Astrocyte (in vitro differentiated cells and primary cell): ENCODE measurements at places on chromosomes 1 and 21. TPM values are rescaled to one million over a fixed set of nuclear protein-coding genes. Genes with fewer than 3 reads are reported as not detected.

DNA sequence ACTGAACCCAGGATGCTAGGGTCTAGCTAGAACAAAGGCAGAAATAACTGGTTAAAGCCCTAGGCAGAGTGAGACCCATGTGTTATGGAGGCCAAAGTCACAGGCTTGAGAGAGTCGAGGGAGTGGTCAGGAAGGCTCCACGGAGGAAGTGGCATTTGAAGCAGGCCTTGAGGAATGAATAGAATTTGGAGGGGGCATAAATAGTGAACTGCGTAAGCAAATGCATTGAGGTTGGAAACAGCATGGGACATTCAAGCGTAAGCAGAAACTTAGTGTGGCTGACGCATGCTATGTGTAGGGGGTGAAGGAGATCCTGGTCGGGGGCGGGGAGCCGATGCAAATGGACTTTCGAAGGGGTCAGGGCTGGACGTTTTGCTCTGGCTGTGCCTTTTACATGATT lies 11.5 kb downstream of the AZIN2 start:
- H3K27me3 ChIP-seq: no peaks in the 10 kb centered on the region
- H3K27ac ChIP-seq: no peak overlapping the region
- peaks cover 11% of the 10 kb centered on the region for H3K4me1 ChIP-seq

The COL11A1 gene
- 810 and 1,029 TPM in 2 replicates for total RNA-seq

DNA sequence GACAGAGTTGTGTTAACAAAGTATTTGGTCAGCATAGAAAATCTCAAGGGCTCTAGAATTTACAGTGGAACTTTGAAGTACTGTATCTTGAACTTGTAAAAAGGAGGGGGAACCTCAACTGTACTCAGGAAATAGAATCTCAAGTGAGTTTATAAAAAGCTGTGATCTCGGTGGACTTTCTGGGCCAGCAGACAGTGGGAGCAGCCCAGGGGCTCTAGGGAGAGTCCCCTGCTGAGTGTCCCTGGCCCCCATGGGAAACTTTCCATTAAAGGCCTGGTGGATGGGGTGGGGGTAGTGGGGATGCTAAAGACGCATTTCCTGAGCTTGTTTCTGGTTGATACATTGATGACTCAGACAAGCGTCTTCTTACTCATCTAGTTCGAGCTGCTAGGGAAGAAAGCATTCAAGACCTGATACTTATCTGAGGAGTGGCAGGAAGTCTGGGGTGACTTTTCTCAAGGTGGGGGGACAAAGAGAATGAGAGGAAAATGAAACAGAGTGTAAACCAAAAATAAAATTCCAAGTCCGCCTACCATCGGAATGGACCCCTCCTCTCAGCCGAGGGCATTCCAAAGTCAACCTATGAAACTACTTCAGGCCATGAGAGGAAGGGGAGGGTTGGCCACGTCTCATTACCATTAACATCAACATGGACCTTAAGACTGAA lies 65.5 kb downstream of the NID1 start:
- H3K4me3 ChIP-seq: no peak overlapping the region
- DNase-seq: peak; percentile 98
- H3K4me1 ChIP-seq: peaks cover 16% of the 10 kb centered on the region
- H3K36me3 ChIP-seq: no peaks in the 10 kb centered on the region

The AADACL4 gene
- total RNA-seq: not detected in 2 replicates

The KRTAP11-1 gene
- total RNA-seq: not detected in 2 replicates

DNA sequence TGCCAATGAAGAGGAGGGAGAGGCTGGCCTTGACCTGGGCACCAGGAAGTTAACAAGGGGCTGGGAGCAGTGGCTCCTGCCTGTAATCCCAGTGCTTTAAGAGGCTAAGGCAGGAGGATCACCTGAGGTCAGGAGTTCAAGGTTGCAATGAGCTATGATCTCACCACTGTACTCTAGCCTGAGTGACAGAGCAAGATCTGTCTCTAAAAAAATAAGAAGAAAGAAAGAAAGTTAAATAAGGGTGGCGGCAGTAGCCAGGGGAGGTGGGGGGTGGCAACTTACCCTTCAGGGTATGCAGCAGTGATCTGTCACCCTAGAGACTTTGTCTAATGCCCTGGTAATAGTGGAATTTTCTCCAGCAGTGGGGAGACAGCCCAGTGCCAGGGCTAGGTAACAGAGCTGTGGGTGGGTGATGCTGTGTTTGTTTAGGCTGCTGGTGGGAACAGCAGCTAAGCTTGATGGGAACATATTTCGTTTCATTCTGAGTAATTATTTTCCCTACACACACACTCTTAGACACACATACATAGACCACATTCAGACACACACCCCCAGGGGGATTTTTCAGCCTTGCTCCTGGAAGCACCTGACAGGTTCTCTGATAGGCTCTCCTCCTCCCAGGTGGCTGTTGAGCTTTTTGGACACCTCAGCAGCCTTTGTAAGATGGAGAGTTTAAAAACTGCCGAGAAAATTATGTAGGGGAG lies 11.3 kb upstream of the SYT6 start:
- H3K4me3 ChIP-seq: no peak overlapping the region
- no peaks in the 10 kb centered on the region for H3K4me1 ChIP-seq
- H3K36me3 ChIP-seq: no peaks in the 10 kb centered on the region
- no peak for DNase-seq

- no peak for DNase-seq
- peaks cover 7% of the 10 kb centered on the region for H3K4me1 ChIP-seq
- H3K36me3 ChIP-seq: no peaks in the 10 kb centered on the region
- H3K27me3 ChIP-seq: no peaks in the 10 kb centered on the region
- no peak overlapping the region for H3K27ac ChIP-seq
These were observed 37.9 kb downstream of the IL12RB2 start for GRCh38 chr1:67345556-67345955.

The DEPDC1 gene
- 2.0 and 2.6 TPM in 2 replicates for total RNA-seq

The PRAMEF8 gene
- total RNA-seq: 0.20 TPM in 1 of 2 replicates, not detected in the other

- H3K27ac ChIP-seq: no peak overlapping the region
- H3K4me1 ChIP-seq: peaks cover 5% of the 10 kb centered on the region
These were observed 4.4 kb upstream of the OSBPL9 start for GRCh38 chr1:51612447-51612961.

GRCh38 chr1:182129398-182129797 lies 67.9 kb upstream of the ZNF648 start:
- H3K4me1 ChIP-seq: no peaks in the 10 kb centered on the region
- no peaks in the 10 kb centered on the region for H3K36me3 ChIP-seq
- no peak overlapping the region for H3K27ac ChIP-seq
- DNase-seq: no peak
- no peak overlapping the region for H3K4me3 ChIP-seq
- H3K27me3 ChIP-seq: peaks cover 3% of the 10 kb centered on the region

- no peak overlapping the region for H3K4me3 ChIP-seq
- no peak overlapping the region for H3K27ac ChIP-seq
These were observed 27.3 kb downstream of the FOXO6 start for GRCh38 chr1:41388510-41388909.

DNA sequence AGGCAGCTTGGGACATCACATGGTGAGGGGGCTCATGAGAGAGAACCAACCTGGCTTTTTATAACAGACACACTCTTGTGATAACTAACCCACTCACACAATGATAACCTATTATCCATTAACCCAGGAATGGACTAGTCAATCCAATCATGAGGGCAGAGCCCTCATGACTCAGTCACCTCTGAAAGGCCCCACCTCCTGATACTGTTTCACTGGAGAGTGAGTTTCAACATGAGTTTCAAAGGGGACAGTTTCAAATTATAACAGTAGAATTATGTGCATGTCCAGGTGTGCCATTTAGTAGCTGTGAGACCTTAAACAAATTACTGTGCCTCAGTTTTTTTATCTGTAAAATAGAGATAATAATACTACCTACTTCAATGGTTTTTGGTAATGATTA lies 47.6 kb upstream of the PPP2R5A start:
- no peak for DNase-seq
- no peak overlapping the region for H3K4me3 ChIP-seq
- H3K27me3 ChIP-seq: no peaks in the 10 kb centered on the region

DNA sequence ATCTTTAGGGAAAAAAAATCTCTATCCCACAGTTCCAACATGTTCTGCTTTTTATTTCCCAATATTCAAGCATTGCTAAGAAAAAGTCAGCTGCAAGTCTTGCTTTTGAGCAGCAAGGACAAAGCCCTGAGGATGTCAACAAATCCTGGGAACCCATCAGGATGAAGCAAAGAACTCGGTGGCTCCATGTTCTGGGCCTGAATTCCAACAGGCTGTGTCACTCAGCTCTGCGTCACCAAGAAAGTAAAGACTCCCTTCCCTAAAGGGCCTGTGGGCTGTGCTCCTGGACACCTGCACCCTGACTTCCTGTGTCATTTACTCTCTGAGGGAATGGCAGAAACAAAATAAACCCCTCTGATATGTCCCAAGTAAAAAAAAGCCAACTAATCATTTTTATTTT lies 95.5 kb downstream of the TIAM1 start:
- peaks cover 2% of the 10 kb centered on the region for H3K4me1 ChIP-seq
- H3K27me3 ChIP-seq: no peaks in the 10 kb centered on the region
- H3K36me3 ChIP-seq: no peaks in the 10 kb centered on the region
- no peak overlapping the region for H3K27ac ChIP-seq

GRCh38 chr21:40047993-40048730 lies 180.9 kb downstream of the PCP4 start:
- no peak overlapping the region for H3K27ac ChIP-seq
- peaks cover 16% of the 10 kb centered on the region for H3K4me1 ChIP-seq
- no peak overlapping the region for H3K4me3 ChIP-seq
- peak; percentile 18 for DNase-seq
- no peaks in the 10 kb centered on the region for H3K27me3 ChIP-seq
- no peaks in the 10 kb centered on the region for H3K36me3 ChIP-seq

GRCh38 chr1:8835941-8836643 lies 18.7 kb upstream of the RERE start:
- DNase-seq: no peak
- H3K36me3 ChIP-seq: no peaks in the 10 kb centered on the region
- no peaks in the 10 kb centered on the region for H3K4me1 ChIP-seq
- peaks cover 5% of the 10 kb centered on the region for H3K27me3 ChIP-seq
- no peak overlapping the region for H3K27ac ChIP-seq

- H3K27ac ChIP-seq: no peak overlapping the region
- H3K27me3 ChIP-seq: peaks cover 49% of the 10 kb centered on the region
- no peaks in the 10 kb centered on the region for H3K4me1 ChIP-seq
- no peak for DNase-seq
- H3K36me3 ChIP-seq: no peaks in the 10 kb centered on the region
These were observed 1.7 kb downstream of the LIN28A start for GRCh38 chr1:26412180-26412840.

DNA sequence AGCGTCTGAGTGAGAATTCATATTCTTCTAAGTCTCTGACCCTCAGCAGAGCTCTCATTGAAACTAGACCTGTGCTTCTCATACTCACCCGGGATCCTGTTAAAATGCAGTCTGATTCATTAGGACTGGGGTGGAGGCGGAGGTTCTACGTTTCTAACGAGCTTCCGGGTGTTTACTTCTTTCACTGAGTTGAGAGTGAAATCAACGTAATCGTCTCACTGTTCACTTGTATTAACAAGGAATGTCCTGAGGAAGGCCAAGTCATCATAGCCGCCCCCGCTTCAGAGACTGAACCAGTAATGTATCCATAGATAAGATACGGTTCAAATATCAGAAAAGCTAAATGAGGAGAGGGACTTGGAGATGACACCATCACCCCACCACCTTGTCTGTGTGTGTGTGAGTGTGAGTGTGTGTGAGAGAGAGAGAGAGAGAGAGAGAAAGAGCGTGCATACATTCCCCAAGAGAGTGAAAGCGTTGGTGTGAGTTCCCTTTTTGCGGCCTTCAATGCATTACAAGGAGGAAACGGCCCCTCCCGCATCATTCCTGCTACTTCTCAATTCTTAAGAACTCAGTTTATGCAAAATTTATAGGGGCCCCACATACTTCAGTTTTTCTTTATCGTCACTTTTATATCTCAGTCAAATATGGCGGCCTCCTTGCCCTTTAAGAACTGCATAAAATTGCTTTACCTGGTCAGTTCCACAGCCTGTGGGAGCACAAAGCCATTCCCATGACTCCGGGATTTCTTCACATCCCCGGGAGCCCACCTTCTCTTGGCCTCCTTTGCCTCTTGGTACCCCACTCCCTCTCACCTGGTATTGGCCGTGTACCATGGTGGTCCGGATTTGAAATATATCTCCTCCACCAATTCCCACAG lies 19.8 kb downstream of the KMO start:
- no peaks in the 10 kb centered on the region for H3K36me3 ChIP-seq
- no peaks in the 10 kb centered on the region for H3K4me1 ChIP-seq
- no peak overlapping the region for H3K4me3 ChIP-seq
